ENCODE measurements at places on chromosomes 7 and 10. TPM values are rescaled to one million over a fixed set of nuclear protein-coding genes. Genes with fewer than 3 reads are reported as not detected.

GRCh38 chr7:94389381-94389780 lies 5.3 kb upstream of the COL1A2 start:
- no peak overlapping the region for H3K4me3 ChIP-seq
- no peak for DNase-seq
- H3K36me3 ChIP-seq = no peaks in the 10 kb centered on the region
- H3K27me3 ChIP-seq = no peaks in the 10 kb centered on the region

- H3K4me3 ChIP-seq = no peak overlapping the region
- H3K27ac ChIP-seq = no peak overlapping the region
- no peaks in the 10 kb centered on the region for H3K27me3 ChIP-seq
- H3K4me1 ChIP-seq = peaks cover 8% of the 10 kb centered on the region
Observed at GRCh38 chr10:77890097-77890496, 36.5 kb downstream of the DLG5 start.

- peak; percentile 12 for DNase-seq
- peaks cover 4% of the 10 kb centered on the region for H3K27me3 ChIP-seq
- H3K4me1 ChIP-seq = peaks cover 11% of the 10 kb centered on the region
- no peak overlapping the region for H3K27ac ChIP-seq
- H3K4me3 ChIP-seq = no peak overlapping the region
- H3K36me3 ChIP-seq = peaks cover 2% of the 10 kb centered on the region
Observed at GRCh38 chr7:36810032-36810431, 85.7 kb upstream of the AOAH start.

The VPS50 gene
- total RNA-seq = 14.7 TPM

GRCh38 chr7:71937840-71938371 lies 474.2 kb downstream of the CALN1 start:
- H3K36me3 ChIP-seq = no peaks in the 10 kb centered on the region
- H3K27me3 ChIP-seq = no peaks in the 10 kb centered on the region
- H3K4me3 ChIP-seq = no peak overlapping the region
- no peaks in the 10 kb centered on the region for H3K4me1 ChIP-seq
- DNase-seq = no peak

The SLC26A3 gene
- total RNA-seq = not detected

DNA sequence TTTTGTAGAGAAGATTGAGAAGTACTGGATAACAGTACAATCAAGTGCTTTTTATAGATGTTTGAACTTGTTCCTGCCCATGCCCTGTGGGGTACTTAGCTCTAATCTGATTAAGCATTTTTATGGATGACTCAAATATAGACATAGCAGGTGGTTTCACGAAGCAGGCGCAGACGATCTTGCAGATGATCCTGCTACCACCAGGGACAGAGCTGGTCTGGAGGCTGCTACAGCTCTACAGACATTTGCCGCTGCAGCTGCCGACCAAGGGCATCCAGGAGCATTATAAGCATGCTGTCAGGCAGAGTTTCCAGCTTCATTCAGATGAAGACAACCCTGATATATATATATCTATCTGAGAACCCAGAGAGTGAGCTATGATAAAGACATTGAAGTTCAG lies 650.4 kb downstream of the NXPH1 start:
- no peak overlapping the region for H3K4me3 ChIP-seq
- no peaks in the 10 kb centered on the region for H3K36me3 ChIP-seq
- H3K27ac ChIP-seq = no peak overlapping the region
- no peaks in the 10 kb centered on the region for H3K27me3 ChIP-seq
